Stimulated activated CD4-positive, alpha-beta T cell treated with anti-CD3 and anti-CD28 coated beads, Interleukin-1b, Interleukin-23, amount 100 ng/mL, for 24 hours (primary cell): ENCODE measurements at places on chromosomes 3 and 15.

- DNase-seq: no peak
Observed at GRCh38 chr3:157311633-157312375, 124.8 kb upstream of the PTX3 start.

- no peak for DNase-seq
Observed at GRCh38 chr3:150626148-150626930, 23.2 kb downstream of the SELENOT start.

GRCh38 chr3:180180795-180181194 lies 144.1 kb upstream of the PEX5L start:
- DNase-seq: no peak

- DNase-seq: no peak
Observed at GRCh38 chr3:61813636-61814035, 252.3 kb downstream of the PTPRG start.

- DNase-seq: no peak
Observed at GRCh38 chr3:189369636-189370035, 197.9 kb downstream of the TPRG1 start.

DNA sequence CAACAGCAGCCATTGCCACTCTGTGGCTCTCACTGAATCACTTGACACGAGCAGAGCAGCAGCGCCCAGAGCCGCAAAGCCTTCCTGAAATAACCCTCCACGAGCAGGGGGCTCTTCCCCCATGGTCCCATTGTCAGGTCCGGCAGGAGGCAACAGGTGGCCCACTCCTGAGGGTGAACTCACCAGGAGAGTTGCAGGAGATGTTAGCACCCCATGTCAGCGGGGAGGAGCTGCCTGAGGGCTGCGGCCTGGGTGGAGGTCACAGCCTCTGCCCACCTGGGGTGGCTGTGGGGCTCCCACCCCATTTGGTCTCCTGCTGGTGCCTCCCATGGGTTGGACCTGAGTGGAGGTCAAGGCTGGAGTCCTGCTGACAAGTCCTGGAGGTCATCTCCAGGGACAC lies 12.3 kb upstream of the C3orf22 start:
- DNase-seq: no peak

GRCh38 chr3:102182162-102182561 lies 252.7 kb upstream of the ZPLD1 start:
- DNase-seq: no peak

GRCh38 chr3:172104471-172105072 lies 65.2 kb downstream of the FNDC3B start:
- no peak for DNase-seq

DNA sequence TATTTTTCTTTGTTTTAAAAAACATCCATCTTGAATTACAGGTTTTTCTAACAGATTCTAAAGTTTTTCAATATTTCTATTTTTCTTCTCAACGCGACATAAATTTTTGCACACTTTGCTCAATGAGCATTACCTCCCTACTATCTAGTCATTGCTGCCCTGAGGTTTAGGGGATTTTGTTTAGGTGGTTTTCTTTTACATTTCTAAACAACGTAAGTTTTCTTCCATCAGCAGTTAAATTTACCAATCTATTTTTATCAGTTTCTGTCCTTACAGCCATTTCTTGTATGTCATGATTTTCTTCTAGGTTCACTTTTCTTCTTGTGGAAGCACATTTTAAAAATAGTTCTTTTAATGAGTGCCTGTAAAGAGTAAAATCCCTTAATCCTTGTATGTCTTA lies 49.2 kb upstream of the CCR2 start:
- DNase-seq: no peak
